H54 (cell line): ENCODE measurements at places on chromosomes 11 and 22.

- DNase-seq: no peak
These were observed 56.1 kb downstream of the SYT9 start for GRCh38 chr11:7307836-7308235.

DNA sequence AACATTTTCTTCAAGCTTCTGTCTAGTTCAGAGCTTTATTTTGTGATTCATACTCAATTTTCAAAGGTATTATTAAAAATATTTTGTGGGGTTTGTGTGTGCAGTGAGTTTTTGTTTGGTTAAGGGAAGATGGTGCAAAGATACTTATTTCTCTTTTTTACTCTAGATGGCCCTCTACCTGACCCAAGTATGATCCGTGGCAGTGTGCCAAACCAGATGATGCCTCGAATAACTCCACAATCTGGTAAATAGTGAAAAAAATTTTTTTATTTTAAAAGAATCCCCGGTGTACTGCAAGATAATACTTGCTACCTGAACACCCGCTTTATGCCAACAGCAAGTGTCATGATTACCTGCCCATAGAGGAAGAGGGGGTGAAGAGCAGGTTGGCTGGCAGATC, 54.2 kb downstream of the EP300 start:
- no peak for DNase-seq

DNA sequence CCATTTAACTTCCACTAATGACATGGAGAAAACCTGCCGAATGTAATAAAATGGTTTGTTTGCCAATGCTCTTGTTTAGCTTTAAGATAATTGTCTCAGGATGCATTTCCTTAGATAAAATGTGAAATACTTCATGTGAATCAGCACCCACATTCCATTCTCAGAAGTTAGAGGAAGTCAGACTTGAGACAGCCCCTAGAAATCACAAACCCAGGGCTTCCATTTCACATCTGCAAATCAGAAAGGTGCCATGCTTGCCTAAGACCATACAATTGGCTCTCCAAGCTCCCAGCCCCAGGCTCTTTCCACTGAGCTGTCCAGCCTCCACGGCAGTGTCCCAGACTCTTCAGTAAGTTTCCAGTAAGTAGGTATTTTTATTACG, 35.6 kb upstream of the ADORA2A start:
- DNase-seq: no peak

DNA sequence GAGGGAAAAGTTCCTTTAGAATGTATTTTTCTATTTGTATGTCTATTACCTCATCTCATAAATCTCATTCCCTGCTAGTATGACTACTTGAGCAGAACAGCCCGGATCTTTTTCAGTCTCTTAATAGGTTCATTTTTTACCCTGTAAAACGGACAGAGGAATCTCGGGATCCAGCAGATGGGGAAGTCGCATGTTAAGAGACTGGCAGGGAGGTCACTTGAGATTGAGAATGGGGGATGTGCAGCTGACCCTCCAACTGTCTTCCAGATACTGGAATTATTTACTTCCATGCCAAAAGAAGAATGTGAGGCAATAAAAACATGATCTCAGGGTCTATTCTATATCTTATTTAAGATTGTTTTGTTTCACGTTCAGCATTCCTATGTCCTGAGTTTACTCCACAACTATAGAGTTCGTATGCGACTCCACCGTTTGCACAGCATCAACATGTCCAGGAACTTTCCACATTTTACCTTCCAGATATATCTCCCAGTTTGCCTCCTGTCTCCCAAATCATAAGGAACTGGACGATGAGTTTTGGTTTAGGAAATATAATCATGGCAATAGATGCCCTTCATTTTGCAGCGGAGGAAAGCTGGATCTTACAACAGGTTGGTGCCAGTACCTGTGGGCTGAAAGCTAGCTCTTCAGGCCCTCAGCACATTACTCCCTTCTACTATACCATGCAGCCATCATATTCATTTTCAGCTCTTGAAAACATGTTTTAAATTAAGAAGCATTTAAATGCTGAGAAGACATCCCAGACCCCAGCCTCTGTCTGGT, 181.5 kb downstream of the MAML2 start:
- DNase-seq: no peak

DNA sequence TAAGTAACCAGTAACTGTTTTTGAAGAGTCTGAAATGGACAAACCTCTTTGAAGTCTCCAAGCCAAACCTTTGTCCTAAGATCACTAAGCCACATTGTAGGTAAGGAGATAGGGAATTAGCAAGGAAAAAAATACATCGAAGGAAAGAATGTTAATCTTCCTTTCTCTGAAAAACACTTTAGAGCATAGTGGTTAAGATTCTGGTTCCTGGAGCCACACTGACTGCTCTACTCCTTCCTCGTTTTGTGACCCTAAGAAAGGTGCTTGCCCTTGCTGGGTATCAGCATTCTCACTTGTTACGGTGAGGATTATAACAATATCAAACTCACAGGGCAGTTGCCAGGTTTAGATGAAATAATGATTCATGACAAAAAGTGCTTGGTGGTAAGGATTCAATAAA, 104.0 kb downstream of the SIK3 start:
- no peak for DNase-seq
